ENCODE measurements at places on chromosomes 13 and 19.

DNA sequence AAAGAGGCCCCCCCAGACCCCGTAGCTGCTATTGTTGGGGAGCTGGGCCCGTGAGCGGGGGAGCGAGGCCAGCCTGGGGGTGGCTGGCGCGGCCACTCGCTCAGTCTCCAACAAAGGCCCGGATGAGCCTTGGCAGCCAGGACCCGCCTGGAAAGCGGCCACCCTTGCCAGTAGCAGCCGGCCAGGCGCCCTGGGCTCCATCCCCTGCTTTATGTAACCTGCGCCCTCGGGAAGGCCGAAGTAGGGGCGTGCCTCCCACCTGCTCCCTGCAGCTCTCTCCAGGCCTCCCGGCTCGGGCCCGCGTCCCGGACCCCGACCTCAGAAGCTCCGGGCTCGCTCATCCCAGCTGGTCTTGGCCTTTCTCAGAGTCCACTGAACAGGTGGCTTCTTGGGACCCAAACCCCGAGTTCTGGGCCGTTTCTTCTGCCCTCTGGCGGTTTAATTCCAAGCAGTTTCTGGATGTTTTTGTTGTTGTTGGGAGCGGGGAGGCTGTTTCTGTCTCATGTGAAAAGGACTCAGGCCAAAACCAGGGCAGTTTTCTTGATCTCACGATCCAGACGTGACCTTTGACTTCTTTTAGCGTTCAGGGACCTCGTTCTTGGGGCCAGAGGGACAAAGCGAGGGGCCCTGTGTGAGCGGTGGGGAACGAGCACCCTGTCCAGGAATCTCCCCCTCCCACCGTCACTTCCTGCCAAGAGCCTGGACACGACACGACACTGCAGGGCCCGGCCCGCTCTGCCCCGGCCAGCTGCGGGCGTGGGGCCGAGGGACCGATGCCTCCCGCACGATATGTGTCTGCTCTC is 1.2 kb downstream of the CDC34 start:
- DNase-seq: no peak

DNA sequence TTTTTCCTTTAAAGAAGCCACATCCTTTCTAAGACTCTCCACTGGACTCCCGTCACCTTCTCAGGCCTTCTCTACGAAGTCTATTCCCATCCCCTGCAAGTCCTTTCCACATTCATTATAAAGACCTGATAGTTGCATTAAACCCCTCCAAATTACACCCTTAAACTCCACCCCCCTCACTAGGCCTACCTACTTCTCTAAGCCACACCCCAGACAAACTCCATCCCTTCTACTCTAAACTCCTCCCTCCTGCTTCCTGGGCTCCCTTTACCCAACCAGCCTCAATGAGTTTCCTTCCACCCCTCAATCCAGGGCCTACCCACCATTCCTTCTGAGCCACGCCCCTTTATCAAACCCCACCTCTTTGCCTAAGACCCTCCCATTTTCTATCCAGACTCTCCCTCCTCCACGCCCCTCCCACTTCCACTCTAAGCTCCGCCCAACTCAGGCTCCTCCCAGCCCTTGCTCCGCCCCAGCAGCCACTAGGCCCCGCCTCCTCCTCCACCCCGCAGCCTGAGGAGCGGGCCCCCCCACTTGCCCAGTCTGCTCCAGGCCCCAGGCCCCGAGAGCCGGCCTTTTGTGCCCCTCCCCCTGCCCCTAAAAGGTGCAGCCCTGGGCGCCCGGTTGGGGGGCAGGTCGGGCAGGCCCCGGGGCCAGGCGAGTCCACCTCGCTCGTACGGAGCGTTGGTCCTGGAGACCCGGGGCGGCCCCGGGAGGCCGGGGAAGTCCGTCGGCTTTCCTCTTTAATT is 424 bp downstream of the FIZ1 start:
- peak; percentile 92 for DNase-seq

- DNase-seq: no peak
Measured at GRCh38 chr13:107373551-107373950, 805.6 kb upstream of the ARGLU1 start.

- no peak for DNase-seq
Measured at GRCh38 chr13:79805317-79805716, 324.4 kb downstream of the NDFIP2 start.

DNA sequence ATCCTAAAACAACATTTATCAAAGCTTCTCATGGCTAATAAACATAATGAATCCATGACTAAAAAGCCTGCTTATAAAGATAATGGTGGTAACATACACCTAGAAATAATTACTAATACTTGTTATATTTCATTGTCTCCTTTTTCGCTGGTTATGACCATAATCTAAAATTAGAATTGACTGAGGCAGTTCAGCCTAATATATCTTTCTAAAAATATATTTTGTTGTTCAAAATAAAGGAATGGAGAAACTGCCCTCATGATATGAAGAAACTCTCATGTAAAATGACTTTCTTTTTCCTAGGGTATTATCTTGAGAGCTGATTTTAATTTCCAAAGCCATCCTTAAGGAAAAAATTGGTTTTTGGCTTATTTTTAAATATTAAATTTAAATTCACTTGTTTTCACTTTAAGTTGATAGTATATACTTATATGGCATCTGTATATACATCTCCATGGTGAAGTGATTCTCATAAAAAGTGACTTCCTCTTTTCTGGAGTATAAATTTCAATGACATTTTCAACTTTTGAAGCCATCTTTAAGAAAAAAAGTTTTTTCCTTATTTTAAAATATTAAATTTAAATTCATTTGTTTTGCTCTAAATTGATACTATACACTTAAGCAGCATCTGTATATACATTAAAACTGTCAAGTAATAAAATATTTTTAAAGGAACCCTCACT is 204.6 kb downstream of the VWA8 start:
- no peak for DNase-seq

GRCh38 chr13:40571338-40571963 is 95.0 kb downstream of the FOXO1 start:
- no peak for DNase-seq

DNA sequence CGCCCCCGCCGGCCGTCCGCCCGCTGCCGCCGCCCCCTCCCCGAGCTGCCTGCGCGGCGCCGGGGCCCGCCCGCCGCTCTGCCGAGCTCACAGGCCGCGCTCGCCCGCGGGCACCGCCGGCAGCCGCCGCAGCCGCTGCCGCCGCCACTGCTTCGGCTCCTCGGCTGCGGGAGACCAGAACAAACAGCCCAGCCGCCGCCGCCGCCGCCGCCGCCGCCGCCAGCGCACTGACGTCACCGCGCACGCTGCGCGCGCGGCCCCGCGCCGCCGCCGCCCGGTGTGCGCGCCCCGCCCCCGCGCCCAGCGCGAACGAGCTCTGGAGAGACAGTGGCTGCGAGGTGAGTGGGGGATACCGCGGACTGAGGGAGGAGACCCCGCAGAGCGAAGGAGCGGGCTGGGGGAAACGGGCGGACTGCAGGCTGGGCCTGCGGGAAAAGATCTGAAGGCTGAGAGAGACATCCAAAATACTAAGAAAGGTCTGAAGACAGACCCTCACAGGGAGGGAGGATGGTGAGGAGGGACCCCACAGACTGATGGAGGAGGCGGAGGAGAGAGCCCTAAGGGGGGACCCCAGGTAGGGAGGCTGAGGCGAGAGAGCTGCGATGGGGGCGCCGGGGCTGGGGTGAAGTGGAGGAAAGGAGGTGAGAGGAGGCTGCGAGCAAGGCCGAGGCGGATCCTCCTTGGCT is at the start of gene BRD4:
Gene BRD4 (minus strand): TSS at position 229 of the 686 bp plus-strand sequence. CDS start 59,440 bp downstream, outside the sequence.
- peak; percentile 83 for DNase-seq

DNA sequence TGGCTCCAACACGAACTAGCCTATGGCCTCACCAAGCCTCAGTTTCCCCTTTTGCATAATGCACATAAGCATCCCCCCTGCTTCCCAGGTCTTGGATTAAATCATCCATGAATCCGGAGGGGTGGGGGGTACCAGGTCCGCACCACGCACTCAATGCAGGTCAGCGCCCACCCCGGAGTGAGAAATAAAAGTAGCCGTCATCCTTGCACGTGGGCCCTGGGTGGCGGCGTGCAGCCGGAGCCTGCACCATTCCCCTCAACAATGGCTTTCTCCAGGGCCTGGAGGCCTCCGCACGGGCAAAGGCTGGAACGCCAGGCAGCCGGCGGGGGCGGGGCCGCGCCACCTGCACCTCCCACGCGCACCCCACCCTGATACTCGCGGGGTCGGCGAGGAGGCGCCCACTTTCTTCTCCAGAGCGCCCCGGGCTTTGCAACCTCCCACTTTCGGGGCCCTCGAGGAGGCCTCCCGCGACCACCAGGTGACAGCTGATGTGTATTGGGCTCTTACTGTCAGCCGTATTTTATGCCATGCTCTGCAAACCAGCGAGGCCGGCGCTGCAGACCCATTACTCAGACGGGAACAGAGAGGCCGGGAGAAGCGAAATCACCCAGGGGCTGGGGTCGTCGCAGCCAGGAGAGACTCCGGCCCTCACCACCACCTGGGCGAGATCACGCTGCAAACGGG is 767 bp upstream of the GADD45B start:
- peak; percentile 67 for DNase-seq

DNA sequence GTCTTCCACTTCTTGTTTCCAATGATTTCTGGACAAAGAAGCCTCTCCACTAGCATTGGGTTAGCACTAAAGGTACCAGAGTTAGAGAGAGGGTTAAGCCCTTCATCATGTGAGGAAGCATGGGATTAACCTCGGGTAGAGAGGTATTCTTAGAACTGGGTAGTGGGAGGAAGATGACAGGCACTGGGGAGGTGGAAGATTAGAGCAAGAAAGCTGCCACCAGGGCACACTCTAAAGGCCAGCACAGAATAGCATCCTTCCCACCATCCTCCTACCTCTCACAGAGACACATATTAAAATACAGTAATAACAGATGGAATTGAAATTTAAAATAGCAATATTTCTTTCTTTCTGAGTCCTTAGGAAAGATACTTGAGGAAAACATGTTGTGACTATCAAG is 84.5 kb upstream of the PCDH20 start:
- DNase-seq: no peak

- no peak for DNase-seq
Measured at GRCh38 chr13:37475966-37476365, 122.6 kb downstream of the POSTN start.

DNA sequence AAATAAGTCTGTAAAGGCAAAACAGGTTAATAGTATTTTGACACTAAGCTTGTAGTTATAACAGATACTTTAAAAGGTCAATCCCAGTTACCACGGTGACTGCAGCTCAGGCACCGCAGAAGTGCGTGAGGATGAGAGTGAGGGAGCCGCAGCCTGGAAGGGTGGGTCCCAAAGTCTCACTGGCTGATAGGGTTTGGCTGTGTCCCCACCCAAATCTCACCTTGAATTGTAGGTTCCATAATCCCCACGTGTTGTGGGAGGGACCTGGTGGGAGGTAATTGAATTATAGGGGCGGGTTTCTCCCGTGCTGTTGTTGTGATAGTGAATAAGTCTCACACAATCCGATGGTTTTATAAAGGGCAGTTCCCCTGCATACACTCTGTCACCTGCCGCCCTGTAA is 40.0 kb upstream of the GAS6 start:
- DNase-seq: no peak

- DNase-seq: no peak
Measured at GRCh38 chr19:7224995-7225394, 69.2 kb downstream of the INSR start.

GRCh38 chr19:406971-407510 is 1.9 kb downstream of the C2CD4C start:
- no peak for DNase-seq

DNA sequence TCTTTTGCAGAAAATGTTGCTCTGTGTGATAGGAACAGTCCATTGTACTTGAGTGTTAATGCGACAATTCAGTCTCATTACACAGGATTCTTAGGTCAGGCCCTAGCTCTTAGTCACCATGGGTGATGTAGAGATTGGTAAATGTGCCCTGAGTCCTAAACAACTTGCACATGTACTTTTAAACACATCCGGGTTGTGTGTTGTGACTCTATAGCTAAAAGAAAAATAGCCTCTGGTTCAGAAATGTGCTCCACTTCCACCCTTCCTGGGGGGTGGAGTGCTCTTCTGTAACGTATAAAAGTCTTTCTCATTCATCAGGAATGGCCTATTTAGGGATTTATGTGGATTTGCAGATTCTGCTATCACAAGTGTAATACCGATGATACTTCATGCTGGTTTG is 5.2 kb downstream of the SPATA13 start:
- no peak for DNase-seq

GRCh38 chr13:111065698-111066097 is 49.4 kb upstream of the ARHGEF7 start:
- no peak for DNase-seq

DNA sequence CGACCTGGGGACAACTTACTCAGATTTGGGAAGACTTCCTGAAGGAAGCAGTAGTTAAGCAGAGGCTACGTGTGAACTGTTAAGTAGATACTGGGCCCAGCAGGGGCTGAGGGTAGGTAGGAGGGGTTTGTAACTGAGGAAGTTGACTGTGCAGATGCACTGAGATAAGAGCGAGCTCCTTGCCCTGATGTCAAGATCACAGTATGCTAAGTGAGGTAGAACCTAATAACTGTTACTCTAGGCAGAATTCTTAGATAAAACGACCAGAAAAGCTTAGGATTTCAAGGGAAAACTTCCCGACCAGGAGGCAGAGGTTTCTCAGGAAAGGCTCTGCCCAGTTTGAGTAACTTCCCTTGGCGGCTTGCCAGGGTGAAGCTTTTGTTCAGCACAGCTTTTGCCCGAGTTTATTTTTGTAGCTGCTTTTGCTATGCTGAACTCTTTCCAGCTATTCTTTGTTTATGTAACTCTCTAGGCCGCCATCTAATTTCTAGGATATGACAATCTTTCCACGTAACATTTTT is 632.1 kb downstream of the DIAPH3 start:
- no peak for DNase-seq

GRCh38 chr19:48290771-48291488 is 21.0 kb downstream of the ZNF114 start:
- peak; percentile 75 for DNase-seq

- no peak for DNase-seq
Measured at GRCh38 chr19:34277244-34277643, 22.9 kb downstream of the GARRE1 start.

DNA sequence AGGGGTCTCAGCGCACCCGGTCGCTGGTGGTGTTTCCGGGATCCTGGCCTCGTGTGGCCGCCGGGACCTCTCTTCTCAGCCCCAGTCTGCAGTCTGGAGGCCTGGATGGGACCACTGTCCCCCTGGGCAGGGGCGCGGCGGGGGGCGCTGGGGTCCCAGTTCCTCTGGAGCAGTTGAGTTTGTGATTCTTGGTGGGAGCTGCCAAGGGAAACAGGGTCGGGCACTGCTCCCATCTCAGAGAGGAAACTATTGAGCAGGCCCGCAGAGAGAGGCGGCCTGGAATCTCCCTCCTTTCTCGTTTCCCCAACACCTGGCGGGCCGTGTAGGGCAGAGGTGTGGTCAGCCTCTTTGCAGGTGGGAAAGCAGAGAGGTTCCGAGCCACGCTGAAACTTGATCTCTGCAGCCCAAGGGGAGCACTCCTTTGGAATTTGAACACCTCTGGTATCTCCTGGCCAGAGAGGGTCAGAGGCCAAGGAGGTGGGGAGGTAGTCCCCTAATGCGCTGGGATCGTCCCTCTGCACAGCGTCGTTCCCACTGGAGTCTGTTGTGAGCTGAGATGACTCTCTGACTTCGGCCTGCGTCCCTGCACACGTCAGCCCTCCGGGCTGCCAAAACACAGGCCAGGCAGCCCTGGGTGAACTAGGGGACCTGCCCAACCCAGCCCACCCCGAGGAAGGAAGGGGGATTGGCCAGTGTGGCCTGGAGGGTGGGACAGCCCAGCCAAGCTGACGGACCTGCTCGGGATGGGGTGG is 741 bp downstream of the PLEKHF1 start:
- no peak for DNase-seq
